Spleen (tissue), 13 donors: ENCODE measurements at places on chromosomes 5 and 9.

- H3K27ac ChIP-seq: no peak overlapping the region
- DNase-seq: no peak
- H3K4me3 ChIP-seq: no peak overlapping the region
- H3K4me1 ChIP-seq: peaks cover 45% of the 10 kb centered on the region
These were observed 2.0 kb downstream of the GADD45G start for GRCh38 chr9:89606624-89607311.

GRCh38 chr5:82601077-82601476 is 322.9 kb upstream of the RPS23 start:
- no peak overlapping the region for H3K4me3 ChIP-seq
- H3K27ac ChIP-seq: no peak overlapping the region
- H3K36me3 ChIP-seq: no peaks in the 10 kb centered on the region
- DNase-seq: no peak
- H3K27me3 ChIP-seq: no peaks in the 10 kb centered on the region
- no peaks in the 10 kb centered on the region for H3K4me1 ChIP-seq

GRCh38 chr9:77892171-77892570 is 139.4 kb downstream of the GNAQ start:
- no peak overlapping the region for H3K27ac ChIP-seq
- peaks cover 29% of the 10 kb centered on the region for H3K4me1 ChIP-seq
- no peak overlapping the region for H3K4me3 ChIP-seq
- H3K36me3 ChIP-seq: peaks cover 7% of the 10 kb centered on the region
- no peaks in the 10 kb centered on the region for H3K27me3 ChIP-seq

DNA sequence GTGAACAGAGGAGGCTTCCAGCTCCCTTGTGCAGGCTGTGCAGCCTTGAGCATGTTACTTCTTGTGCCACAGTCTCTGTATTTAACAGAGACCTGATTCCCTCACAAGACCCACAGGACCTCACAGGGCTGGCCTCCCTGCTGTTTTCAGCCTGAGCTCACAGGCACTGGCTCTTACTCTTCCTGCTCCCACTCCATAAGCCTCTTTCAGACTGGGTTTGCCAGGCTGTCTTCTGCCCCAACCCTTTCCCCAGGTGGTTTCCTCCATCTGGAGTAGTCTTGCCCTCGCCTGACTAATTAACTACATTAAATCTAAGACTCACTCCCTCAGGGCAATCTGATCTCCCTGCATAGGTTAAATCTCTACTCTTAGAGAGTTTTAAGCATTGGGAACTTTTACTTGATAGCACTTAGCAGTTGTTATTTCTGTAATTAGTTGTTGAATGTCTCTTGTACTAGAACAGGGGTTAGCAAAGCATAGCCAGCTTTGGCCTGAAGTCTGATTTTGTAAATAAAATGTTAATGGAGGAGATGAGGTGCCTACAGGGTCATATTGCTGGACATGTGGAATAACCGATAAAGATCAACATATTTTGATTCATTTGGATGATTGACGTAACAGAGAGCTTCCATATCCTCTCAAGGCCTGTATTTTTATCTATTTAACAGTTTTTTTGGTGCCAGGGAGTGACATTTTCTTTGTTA is 28.6 kb upstream of the SPATA31E1 start:
- H3K4me1 ChIP-seq: no peaks in the 10 kb centered on the region
- no peak overlapping the region for H3K4me3 ChIP-seq
- no peak overlapping the region for H3K27ac ChIP-seq
- H3K27me3 ChIP-seq: no peaks in the 10 kb centered on the region
